Muscle of leg (tissue), 16 donors: ENCODE measurements at places on chromosomes 5 and 9. TPM values are rescaled to one million over a fixed set of nuclear protein-coding genes. Genes with fewer than 3 reads are reported as not detected.

GFI1B gene
- 0.13 TPM for total RNA-seq

ESM1 gene
- 2.8 TPM for total RNA-seq

GRCh38 chr5:37838933-37839341, 904 bp downstream of the GDNF start:
- peak; percentile 26 for DNase-seq

DNA sequence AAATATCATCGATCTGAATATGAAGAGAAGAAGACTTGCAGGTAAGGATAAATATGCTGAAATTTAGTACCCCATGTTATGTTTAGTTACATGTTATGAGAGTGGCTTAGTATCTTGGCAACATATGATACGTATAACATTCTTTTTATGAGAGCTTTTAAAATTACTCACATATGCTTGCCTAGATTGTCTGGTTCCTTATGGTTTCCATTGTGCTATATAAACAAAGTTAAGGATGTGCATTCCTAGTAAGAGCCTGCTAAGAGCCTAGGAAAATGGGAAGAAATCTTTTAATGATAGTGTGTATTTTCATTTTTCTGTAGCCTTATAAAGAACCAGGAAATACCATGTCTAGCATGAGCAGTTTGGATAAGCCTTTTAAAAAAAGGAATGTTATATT, 112.0 kb upstream of the KCNN2 start:
- DNase-seq = peak; percentile 10

- no peak for DNase-seq
Observed at GRCh38 chr9:105355781-105356180, 92.1 kb upstream of the FSD1L start.

FAM151B gene
- 5.7 TPM for total RNA-seq

- no peak for DNase-seq
Observed at GRCh38 chr9:75612754-75613153, 277.7 kb upstream of the PCSK5 start.

PCA3 gene
- total RNA-seq = 0.58 TPM
